ENCODE measurements at places on chromosomes 5 and 9. TPM values are rescaled to one million over a fixed set of nuclear protein-coding genes. Genes with fewer than 3 reads are reported as not detected.

Gene TSSK1B
- not detected for total RNA-seq

Gene RORB
- total RNA-seq = 0.92 TPM

Gene SPAAR
- 1.8 TPM for total RNA-seq

Gene PRDM9
- not detected for total RNA-seq

Gene TTLL11
- 43.7 TPM for total RNA-seq

Gene CORO2A
- 2.9 TPM for total RNA-seq

Gene RNF224
- not detected for total RNA-seq

GRCh38 chr5:82564963-82565362, 286.8 kb upstream of the RPS23 start:
- DNase-seq = no peak

- no peak for DNase-seq
These were observed 596 bp upstream of the FGFR4 start for GRCh38 chr5:177085985-177086653.

DNA sequence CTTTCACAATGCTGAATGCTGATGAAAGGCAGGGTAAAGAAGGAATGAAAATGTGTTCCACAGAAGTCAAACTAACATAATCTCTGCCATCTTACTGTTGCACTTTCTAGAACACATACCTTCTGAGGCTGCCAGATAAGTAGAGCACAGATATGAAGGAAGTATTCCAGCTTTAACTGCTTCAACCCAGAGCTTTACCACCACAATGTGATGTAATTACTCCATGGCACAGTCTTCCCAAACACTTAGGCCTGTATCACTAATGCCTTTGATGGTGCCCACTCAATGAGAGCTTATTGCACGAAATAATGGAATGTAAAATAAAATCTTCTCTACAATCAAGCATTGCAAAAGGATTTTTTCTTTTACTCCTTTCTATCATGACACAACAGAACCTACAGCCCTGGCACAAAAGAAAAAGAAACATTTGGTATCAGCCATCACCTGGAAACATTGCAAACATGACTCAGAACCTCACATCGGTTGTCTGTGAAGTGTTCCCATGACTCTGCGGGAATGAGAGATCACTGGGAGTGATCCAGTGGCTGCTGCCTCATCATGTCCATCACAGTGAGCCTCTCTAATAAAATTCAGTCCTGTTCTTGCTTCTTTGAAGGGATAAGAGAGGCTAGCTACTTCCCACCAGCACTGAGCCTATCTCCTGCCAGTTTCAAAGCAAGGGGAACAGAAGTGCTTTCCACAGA, 385.8 kb downstream of the EFNA5 start:
- no peak for DNase-seq

GRCh38 chr5:57194653-57195052, 20.8 kb downstream of the GPBP1 start:
- DNase-seq = no peak

- peak; percentile 10 for DNase-seq
These were observed 1016.3 kb upstream of the SEMA6A start for GRCh38 chr5:117590944-117591343.

DNA sequence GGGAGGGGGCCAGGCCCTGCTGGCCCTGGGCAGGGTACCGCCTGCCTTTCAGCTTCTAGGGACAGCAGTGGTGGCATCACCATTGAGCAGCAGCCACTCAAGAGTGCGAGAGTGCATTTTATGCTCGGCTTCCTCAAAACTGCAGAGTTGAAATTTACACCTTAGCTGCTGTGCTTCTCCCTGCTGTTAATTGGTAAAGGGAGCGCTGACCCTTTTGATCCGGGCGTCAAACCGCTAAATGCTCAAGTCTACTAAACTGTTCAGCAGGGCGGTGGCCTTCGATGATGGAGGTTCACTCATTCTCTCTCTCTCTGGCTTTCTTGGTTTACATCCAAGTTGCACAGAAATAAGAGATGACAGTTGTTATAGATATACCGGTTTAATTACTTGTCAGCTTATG, 368.6 kb upstream of the IRX2 start:
- peak; percentile 24 for DNase-seq

GRCh38 chr5:55535199-55535905, 588 bp upstream of the PLPP1 start:
- DNase-seq = no peak

DNA sequence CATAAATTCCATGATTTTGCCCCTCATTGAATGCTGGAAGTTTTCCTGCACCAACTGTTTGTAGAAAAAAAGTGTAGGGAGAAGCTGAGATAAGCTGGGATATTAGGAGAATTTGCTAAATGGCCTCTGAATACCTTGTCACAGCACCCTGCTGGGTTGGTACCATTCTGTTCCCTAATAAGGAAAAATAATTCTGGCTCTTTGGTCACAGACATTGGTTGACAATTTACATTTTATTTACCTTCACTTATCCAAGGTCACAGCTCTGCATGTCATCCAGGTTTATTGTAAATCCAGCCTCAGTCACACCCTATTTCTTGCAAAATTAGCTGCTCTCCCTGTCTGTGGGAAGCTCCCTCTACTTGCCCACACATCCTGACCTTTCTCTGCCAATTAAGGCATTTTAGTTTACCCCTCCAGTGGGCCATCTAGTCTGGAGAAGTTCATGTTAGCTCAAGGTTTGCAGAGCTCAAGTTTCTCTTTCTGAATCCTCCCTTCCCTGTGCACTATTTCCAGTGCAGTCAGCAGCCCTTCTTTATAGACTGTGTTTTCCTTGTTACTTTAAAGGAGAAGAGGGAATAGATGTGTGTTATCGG, 115.4 kb upstream of the NTRK2 start:
- no peak for DNase-seq

DNA sequence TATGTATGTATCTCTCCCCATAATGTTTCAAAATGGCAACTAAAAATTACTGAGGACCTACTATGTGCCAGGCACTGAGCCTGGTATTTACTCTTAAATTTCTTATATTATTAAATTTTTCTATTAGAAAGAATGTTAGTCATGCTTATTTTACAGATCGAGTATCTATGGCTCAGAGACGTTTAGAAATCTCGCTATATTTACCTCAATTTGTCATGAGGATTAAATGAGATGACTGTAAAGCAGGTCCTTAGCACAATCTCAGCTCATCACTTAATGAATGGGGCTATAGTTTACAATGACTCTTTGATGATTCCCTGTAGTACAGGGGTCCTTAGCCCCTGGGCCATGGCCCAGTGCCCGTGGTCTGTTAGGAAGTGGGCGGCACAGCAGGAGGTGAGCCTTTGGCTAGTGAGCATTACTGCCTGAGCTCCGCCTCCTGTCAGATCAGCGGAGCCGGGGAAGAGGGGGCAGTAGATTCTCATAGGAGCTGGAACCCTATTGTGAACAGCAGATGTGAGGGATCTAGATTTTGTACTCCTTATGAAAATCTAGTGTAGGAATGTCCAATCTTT, 15.5 kb downstream of the ENC1 start:
- DNase-seq = no peak

Measured in tongue (tissue), 3 donors.